ENCODE measurements at places on chromosomes 12 and 14. TPM values are rescaled to one million over a fixed set of nuclear protein-coding genes. Genes with fewer than 3 reads are reported as not detected.

DNA sequence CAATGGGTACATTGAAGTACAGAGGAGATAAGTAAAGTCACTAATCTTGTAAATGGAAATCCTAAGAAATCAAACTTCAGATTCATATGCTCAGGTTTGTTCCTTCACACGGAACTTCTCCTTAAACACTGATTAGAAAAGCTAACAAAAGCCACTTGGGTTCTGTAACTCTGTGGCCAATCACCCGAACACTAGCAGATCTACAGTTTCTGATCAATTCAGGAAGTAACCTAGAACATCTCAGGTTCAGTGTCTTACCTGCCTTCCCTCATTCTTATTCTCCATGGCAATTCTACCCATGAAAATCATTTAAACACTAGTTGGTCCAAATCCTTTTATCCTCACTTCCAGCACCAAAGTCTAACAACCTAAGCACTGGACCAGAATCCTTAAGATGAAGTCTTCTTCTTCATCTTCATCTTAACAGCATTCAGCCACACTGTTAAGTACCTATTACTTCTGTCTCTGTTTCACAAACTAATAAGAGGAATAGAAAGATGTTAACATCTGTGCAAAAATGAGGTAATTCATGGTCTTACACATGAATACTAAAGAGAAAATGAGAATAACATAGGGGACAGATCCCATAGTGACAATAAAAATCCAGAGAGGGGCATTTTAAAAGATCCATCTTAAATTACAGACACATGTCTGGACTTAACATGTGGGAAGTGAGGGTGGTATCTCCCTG is 184.5 kb downstream of the SSPN start:
- DNase-seq = no peak

DNA sequence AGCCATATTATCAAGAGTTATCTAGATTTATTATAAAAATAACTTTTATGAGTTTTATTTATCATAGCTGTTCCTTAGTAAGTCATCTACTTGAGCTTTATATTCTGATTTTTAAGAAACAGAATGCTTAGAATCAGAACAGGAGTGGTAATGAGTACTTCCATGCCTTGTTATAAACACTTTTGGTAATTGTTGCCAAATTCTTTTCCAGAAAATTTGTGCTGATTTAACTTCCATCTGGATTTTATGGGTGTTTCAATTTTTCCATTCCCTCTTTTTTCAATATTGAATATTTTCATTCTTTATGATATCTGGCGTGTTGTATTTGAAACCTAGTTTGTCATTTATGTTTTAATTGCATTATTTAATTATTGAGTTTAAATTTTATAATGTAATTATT is 131.2 kb downstream of the MSRB3 start:
- no peak for DNase-seq

- DNase-seq = no peak
These were observed 6.1 kb upstream of the CNIH1 start for GRCh38 chr14:54447231-54447692.

DNA sequence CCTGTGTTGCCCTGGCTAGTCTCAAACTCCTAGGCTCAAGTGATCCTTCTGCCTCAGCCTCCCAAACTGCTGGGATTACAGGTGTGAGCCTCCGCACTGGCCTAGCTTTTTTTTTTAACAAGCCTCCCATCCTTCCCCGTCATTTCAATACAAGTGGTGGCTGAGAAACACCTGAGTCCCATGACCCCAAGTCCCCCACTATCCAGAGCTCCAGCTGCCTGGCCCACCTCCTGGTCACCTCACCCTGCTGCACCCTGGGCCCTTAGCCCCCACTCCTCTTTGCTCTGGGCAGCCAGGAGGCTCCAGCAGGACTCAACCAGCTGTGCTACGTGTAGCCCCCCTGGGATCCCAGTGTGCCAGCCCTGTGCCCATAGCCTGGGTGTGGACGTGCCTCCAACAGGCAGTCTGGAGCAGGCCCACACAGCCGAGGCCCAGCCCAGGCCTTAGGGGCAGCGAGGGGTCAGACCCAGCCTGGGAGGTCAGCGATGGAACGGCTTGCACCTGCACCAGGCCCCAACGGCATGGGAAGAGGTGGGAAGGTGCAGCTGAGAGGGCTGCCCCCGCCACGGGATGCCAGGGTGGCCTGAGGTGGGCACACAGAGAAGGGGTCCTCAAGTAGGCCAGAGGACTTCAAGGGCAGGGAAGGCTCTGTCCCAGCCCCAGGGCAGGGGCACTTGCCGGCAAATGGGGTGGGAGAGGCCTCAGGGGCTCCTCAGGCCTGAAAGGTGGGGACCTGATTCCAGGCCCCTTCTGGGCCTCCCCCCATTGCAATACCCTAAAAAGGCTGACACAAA is 6.5 kb downstream of the AHNAK2 start:
- DNase-seq = no peak

- no peak for DNase-seq
These were observed 173.0 kb downstream of the MYRFL start for GRCh38 chr12:69998011-69998410.

DNA sequence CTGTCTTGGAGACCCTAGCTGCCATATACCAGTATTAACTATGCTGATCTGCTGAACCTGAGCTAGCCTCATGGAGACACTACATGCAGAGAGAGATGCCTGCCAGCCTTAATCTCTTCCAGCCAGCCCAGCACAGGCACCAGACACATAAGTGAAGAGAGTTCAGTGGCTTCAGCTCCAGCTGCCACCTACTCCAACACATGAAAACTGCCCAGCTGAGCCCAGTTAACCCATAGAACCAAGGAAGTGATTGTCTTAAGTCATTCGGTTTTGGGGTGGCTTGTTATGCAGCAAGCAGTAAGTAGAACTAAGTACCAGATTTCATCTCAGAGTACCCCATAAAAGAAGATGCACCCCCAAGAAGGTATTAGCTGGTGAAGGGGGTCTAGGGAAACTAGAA is 7.6 kb downstream of the SERPINA11 start:
- DNase-seq = no peak

GRCh38 chr12:4448943-4449850 is 3.6 kb upstream of the FGF6 start:
- DNase-seq = no peak

- no peak for DNase-seq
These were observed 171.3 kb downstream of the TTC7B start for GRCh38 chr14:90644882-90645281.

DNA sequence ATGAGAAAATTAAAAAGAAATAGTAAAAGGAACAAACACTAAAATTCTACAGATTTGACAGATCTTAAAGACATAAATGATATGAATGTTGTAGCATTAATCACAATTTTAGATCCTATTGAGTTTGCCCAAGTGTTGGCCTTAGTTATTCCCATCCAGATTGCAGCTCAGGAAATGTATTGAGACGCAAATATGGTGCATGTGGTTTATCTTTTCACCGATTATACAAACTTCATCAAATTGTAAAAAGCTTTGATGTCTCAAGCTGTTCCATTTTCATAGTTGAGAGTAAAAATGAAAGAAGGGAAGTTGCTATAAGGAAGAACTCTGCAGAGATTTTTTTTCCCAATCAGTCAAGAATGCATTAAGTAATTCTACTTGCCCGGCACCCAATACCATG is 328.4 kb downstream of the EGLN3 start:
- no peak for DNase-seq

GRCh38 chr14:56555921-56556570 is 23.6 kb upstream of the TMEM260 start:
- DNase-seq = peak; percentile 79

GRCh38 chr12:22687361-22688076 is 62.5 kb downstream of the ETNK1 start:
- DNase-seq = no peak

DNA sequence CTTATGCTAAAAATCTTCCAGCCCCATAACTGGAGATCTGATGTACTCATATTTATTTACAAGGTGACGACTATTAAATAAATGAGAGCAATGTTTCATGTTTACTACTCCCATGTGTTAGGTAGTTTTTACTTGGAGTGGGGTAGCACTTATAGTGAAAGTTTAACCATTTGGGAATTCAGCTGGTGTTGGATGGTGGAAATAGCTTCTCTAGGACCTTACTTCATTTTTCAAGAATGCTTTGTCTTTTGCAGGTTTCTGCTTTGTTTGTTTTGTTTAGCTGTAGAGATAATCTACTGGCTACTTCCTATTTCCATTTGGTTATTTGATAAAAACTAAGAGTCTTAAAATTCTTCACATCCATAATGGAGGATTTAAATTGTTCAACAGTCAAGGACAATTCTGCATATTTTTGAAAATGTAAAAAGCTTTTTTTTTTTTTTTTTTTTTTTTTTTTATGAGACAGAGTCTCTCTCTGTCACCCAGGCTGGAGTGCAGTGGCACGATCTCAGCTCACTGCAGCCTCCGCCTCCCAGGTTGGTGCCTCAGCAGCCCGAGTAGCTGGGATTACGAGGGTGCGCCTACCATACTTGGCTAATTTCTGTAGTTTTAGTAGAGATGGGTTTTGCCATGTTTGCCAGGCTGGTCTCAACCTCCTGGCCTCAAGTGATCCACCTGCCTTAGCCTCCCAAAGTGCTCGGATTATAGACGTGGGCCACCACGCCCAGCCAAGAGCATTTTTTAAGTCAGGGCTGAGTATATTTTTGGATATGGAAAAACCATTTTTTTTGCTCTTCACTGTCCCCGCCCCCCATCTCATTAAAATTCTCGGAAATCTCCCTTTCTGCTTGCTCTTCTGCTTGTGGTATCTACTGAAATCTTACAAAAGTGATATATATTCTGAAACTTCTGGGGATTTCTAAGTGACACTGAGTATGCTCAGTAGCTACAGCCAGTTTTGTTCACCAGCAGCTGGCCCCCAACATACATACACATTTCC is 1.4 kb upstream of the ABCD2 start:
- no peak for DNase-seq

GRCh38 chr12:119994892-119995658 is 6.0 kb downstream of the BICDL1 start:
- peak; percentile 49 for DNase-seq

GRCh38 chr12:66709893-66710292 is 31.0 kb upstream of the GRIP1 start:
- no peak for DNase-seq

DNA sequence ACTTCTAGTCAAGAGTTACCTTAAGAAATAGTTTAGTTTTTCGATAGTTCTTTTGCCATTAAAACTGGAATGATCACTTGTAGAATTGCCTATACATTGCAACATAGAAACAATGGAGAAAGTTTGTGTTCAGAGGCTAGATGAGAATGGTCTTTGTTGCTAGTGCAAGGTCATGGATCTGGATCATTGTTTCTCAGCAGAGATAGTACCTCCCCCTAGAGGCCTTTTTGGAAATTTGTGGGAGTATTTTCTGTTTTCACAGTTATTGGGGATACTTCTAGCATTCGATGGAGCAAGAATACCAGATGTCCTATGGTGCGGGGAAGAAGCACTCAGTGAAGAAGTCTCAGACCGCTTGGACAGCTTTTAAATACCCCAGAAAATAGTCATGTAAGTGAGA is 138.8 kb upstream of the HMGA2 start:
- DNase-seq = peak; percentile 64

DNA sequence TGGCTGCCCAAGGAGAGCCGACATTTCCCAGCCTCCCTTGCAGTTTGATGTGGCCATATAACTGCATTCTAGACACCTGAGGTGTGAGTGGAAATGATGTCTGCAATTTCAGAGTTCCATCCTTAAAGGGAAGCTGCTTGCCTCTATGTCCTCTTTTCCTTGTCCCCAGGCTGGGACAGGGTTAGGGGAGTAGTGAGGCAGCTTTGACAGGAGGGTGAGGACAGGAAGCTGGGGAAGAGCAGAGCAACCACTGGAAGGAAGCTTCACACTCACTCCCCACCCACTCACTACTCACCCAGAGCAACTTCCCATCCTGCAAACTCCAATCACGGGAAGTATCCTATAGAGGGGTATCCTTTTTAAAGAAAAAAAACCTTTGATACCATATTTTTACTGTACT is 28.9 kb upstream of the LTA4H start:
- DNase-seq = no peak

DNA sequence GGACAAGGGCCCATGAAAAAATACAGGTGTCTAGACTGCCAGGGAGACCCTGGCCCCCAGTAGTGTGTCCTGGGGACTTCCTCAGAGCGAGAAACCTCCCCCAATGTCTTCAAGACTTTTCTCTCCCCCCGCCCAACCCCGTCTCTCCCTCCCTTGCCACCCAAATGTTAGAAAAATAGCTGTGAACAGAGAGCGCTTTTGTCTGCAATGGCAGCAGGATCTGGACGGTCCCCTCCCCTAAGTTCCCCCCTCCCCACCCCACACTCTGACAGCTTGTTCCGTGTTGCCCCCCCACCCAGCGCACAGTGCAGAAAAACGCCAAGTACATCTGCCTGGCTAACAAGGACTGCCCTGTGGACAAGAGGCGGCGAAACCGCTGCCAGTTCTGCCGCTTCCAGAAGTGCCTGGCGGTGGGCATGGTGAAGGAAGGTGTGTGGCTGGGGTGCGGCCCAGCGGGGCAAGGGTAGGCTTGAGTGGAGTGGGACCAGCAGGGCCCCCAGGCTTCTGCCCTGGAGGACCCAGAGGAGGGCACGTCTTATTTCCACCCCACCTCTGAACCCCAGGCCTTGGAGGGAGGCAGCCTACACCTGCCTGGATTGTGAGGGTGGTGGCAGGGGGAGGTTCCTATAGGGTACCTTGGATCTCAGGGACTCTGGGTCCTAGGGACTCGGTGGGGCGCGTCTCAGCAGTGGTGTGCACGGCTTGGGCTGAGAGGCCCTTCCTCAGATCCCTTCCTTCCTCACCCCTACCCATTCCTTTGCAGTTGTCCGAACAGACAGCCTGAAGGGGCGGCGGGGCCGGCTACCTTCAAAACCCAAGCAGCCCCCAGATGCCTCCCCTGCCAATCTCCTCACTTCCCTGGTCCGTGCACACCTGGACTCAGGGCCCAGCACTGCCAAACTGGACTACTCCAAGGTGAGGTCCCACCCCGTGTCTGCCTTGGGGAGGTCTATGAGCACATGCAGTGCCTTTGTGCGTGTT is 4.8 kb downstream of the NR4A1 start:
- DNase-seq = no peak

DNA sequence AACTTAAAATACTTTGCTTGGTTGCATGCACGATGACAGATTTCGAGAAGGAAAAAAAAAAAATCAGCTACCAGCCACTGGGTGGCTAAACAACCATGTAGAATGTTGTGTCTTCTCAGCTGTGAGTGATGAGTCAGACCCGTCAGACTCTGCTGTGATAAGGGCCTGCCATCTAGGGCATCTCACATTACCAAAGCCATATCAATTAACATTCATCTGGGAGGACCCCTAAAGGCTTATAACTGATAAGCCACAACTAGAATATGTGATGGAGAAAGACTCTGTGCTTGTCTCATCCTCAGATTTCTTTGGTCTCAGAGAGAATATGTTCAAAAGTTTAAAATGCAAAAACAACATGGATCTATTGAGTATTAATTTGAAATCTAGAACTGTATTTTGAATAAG is 111.5 kb downstream of the PAX9 start:
- peak; percentile 59 for DNase-seq

- DNase-seq = no peak
These were observed 27.5 kb upstream of the HNF1A start for GRCh38 chr12:120950807-120951206.

PLEK2 gene
- total RNA-seq = not detected

KLRC1 gene
- total RNA-seq = not detected

HOXC11 gene
- total RNA-seq = not detected

METTL3 gene
- 125 TPM for total RNA-seq

SYCP3 gene
- total RNA-seq = 0.07 TPM

PTPRR gene
- total RNA-seq = 1.6 TPM

P2RX7 gene
- total RNA-seq = 0.74 TPM

MYO1H gene
- not detected for total RNA-seq

CYP27B1 gene
- 2.7 TPM for total RNA-seq

KRT82 gene
- total RNA-seq = not detected

OVCH1 gene
- total RNA-seq = not detected

GALNT16 gene
- total RNA-seq = 2.9 TPM

GARIN6 gene
- not detected for total RNA-seq

GPRC5D gene
- total RNA-seq = not detected

All from GM23338 (cell line).